ENCODE measurements at places on chromosomes 6 and 20.

- no peak for DNase-seq
Measured at GRCh38 chr6:26594730-26595632, 1.8 kb upstream of the ABT1 start.

DNA sequence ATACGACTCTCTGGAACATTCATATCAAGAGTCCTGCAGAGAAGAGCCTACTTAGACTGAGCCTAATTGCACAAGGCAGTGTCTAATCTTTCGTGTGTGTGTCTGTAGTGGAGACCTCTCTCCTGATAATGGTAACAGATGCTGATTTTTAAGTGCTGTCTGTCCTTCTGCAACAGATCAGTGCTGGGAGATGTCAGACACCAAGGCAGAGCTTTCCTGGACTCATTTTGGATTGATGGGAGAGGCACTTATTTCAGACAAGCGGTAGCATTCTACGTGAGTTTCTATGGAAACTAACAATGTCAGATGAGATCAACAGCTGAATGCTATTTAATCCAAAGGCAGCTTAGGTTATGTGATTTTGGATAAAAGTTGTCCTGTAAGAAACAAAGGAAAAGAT, 167.6 kb downstream of the PLCB4 start:
- DNase-seq, result no peak

DNA sequence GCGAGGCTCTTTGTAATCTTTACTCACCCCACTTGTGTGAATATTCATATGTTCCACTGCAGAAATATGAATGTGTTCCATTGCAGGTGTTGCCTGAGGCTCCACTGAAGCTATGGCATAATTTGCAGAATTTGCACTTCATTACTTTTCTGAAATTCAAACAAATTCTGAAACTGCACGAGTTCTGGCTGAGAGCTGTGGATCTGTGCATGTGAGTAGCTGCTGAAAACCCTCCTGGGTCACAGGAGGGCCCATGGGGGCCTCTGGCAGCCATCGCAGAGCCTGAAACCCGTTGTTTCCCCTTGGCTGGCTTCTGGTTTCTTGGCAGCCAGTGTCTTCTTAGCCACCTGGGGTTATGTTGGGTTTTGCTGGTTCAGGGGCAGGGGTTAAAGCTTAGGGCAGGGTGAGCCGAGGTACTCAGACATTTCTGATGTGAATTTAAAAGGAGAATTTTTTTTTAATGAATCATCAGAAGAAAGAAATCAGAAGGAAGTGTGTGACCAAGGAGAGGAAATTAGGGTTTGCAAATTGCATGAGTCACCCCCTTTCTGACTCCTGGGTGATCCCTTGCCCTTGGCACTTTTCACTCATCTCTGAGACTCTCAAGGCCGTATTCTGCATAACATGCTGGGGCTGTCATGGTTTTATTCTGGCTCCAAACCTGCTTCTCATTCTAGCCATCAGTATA, 40.6 kb downstream of the TOX2 start:
- no peak for DNase-seq

DNA sequence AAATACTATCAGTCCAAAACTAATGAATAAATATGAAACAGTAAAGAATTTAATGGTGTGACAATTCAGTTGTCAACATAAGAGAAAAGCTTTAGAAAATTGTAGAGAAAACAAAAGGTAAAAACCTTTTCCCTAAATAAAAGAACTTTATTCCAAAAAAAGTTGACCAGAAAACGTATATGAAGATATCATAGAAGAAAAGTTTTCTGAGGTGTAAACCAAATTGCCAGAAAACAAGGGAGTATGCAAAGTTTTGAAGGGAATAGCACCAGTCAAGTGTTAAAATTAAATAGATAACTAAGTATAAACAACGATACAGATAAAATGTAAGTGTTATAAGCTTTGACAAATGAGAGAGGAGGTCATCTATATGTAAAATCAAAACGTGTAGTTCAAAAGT, 104.9 kb downstream of the HIVEP1 start:
- DNase-seq, result no peak

GRCh38 chr20:46828471-46828870, 66.2 kb upstream of the EYA2 start:
- no peak for DNase-seq

- DNase-seq, result no peak
Measured at GRCh38 chr20:1652960-1653359, 4.6 kb downstream of the SIRPG start.

- no peak for DNase-seq
Measured at GRCh38 chr6:131510094-131510493, 62.9 kb upstream of the ARG1 start.

- DNase-seq, result no peak
Measured at GRCh38 chr6:119350202-119350951, 816 bp upstream of the MAN1A1 start.

- DNase-seq, result no peak
Measured at GRCh38 chr20:43490038-43490437, 17.5 kb upstream of the L3MBTL1 start.

- no peak for DNase-seq
Measured at GRCh38 chr6:142871910-142872331, 73.1 kb downstream of the HIVEP2 start.

DNA sequence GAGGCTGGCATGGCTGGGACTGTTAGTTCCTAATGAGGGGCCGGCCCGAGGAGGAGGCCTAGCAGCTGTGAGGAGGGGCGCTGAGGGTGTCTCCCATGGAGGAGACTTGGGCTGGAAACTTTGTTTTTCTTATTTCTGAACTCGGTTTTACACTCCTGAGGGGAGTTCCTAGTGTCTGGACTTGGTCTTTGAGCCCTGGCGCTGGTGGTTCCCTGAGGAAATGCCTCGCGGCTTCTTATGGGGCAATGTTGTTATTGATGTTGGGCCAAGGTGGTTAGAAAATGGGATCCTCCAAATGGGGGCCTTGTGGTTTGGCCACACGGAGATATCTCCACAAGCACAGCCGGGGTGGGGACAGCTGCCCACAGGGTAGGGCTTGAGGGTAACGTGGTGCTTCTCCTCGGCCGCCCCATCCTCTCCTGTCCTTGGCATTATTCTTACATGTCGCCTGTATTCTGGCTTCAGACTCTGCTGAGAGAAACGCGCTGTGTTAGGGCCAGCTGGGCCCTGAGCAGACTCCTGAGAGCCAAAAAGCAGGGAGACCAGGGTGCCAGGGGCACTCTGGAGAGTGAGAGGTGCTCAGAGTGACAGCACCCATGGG, 136.9 kb downstream of the FOXO3 start:
- no peak for DNase-seq

DNA sequence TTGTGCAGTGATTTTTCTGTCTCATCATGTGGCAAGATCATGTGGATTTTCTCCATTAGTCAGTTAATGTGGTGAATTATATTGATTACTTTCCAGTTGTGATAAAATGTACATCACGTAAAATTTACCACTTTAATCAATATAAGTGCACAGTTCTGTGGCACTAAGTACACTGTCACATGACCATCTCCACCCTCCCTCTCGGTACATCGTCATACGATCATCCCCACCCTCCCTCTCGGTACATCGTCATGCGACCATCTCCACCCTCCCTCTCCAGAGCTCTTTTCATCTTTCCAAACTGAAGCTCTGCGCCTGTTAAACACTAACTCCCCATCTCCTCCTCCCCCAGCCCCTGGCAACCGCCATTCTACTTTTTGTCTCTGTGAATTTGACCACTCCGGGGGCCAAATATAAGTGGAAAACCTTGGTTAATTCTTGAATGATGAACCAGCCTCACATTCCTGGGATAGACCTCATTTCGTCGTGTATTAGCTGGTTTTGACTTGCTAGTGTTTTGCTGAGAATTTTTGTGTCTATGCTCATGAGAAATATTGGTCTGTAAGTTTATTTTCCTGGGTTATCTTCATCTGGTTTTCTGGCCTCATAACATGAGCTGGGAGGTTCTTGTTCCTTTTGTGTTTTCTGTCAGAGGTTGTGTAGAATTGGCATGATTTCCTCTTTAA, 10.8 kb downstream of the NTSR1 start:
- no peak for DNase-seq

DNA sequence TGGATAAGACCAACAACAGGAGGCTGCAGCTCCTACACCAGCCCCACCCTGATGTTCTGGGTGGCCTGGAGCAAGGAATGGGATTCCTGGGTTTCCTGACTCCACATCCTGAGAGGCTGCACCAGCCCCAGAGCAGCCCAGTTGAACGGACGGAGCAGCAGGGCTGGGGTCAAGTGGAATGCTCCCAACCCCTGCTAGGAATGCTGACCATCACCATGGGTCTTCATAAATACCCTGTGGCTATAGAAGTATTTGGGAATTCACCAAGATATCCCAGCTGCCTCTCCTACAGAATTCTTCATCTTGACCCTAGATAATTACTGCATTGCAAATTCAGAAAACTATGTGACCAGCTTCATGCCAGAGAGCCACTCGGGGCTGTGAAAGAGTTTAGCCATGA, 180.3 kb downstream of the THBS2 start:
- no peak for DNase-seq

DNA sequence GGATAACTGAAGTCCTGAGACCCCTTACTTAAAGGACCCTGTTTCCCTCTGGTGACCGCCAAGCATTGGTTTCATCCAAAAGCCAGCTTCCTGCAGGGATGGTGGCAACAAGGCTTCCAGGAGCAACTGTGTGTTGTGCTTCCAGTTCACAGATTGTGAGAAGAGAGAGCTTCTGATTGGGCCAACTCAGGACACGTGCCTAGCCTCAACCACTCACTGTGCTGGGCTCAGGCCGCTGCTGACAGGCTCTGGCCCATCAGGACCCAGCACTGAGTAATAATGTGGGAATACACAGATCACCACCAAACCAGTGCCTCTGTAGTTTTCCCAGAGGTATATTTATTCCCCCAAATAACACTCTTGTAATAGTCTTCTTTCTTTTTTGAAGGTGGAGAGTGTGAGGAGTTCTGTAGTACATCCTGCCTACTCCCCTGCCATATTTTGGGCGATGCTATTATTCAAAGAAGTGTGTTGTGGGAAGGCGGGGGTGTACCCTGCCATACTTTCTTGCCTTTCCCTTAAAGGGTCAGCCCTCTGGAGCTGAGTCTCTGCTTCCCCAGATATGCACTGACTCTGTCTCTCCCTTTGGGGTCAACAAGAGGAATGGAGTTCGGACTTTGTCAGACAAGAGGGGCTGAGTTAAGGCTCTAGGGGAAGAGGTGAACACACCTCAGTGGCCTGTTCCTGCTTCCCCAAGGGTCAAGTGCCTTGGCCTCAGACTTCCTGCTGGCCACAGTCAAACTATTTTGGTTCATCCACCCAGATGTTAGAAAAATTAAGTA, 23.2 kb downstream of the PPP1R16B start:
- no peak for DNase-seq

GRCh38 chr20:34546751-34547181, 11.8 kb upstream of the MAP1LC3A start:
- peak; percentile 11 for DNase-seq

DNA sequence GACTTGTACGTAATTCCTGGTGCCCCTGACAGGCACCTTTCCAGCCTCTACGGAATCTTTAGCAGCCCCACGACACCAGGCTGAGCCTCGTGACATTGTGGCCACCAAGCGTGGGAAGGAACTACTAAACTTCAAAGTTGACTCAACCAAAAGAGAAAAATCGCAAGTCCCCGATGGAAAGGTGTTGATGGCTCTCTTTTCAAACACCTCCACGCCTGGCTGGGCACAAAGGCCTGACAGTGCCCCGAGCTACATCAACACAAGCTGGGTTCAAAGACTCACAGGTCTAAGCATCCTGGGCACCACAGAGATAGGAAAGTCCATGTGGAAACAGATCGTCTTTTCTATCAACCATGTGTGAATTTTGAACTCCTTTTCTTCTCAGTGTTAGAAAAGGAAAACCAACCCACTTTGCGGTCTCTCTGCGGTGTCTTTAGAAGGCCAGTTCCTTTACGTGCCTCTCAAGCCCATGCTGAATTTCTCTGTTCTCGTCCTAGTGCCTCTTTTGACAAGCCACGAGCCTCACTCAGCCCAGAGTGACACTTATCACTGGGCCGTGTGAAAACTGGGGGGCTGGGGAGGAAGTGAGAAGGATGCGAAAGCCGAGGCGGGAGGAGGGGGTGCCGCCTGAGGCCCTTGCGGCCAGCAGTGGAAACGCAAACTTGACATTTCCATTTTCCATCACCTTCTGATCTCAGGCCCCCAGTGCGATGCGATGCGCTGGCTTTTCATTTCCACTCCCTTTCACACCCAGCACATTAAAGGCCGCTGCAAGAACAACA, 59.4 kb downstream of the GFOD1 start:
- DNase-seq, result no peak

DNA sequence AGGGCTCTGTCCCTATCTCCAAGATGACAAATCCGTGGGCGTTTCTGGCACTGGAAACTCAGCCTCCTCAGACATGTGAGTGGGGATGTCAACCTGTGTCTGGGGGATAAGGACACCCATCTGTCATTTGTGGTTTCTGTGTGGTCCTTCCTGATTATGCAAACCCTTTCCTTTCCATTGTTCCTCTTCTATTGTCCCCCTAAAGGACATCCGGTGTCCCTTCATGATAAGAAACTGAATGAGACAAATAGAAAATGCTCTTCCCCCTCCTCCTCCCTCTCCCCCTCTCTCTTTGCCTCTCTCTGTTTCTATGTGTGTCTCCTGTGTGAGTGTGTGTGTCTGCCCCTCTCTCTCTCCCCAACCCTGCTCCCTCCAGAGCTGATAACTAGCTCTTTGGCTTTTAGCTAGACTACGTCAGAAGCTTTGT, 11.5 kb upstream of the GLP1R start:
- no peak for DNase-seq

DNA sequence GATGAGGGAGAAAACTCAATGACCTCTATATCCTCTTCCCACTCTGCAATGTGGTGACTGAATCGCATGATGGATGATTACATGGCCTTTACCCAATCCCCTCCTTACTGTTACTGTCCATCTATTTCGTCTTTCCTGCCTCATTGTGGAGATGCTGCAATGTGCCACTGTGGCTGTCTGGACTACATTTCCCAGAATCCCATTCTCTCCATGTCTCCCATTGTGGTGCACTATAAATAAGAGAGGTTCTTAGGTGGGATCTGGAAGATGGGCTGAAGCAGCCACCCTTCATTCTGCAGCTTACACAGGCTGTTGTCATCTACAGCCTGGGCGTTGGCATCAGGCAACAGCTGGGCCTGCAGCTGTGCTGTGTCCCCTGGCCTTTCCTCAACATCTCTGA, 233.6 kb downstream of the PRKN start:
- DNase-seq, result no peak

GRCh38 chr6:159829526-159829925, 29.4 kb downstream of the PNLDC1 start:
- DNase-seq, result no peak

DNA sequence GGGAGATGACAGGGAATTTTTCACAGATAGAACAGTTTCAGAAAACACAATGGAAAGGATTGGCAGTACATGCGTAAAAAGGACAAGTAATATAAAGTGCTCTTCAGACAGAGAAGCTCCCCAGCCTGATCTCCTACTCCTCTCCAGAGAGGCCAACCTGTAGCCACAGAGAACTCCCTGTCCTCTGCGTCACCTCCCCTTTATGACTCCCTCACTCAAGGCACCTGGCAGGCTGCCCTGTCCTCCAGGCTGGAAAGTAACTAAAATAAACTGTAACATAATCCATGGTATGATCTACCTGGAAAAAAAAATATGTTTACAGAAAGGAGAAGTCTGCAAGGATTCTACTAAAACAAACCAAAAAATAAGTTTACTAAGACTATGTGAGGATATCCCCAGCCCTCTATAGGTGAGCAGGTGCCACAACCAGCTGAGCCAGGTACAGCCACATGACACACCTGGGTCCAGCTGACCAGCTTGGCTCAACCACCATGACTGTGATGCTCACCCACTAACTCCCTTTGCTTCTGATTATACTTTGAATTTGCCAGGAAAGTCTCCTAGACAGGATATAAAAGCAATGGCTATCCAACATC, 29.2 kb downstream of the MBOAT1 start:
- no peak for DNase-seq

- DNase-seq, result no peak
Measured at GRCh38 chr6:145714731-145715130, 20.6 kb downstream of the EPM2A start.

Data from cerebellar nuclear complex (tissue), 1 donor.